AG09319 (cell line): ENCODE measurements at places on chromosomes 3 and 15.

GRCh38 chr3:148932972-148933371 lies 58.4 kb upstream of the GYG1 start:
- DNase-seq, result no peak

DNA sequence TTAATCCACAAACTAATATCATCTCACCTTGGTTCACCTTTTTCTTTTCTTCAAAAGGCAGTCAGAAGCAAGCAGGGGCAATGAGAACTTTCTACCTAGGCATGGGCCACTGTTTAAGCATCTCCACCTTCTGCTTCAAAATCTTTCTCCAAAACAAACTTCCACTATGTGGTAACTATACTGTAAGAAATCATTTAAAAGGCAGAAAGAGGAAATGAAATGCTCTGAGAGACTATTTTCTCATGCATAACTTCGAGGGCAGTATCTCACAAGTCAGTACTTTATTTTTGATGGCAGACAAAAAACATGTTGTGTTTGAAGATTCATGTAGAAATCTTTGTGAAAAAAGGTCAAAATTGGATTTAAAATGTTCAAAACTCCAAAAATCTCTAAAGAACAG lies 419.7 kb downstream of the ZBTB20 start:
- DNase-seq, result no peak

GRCh38 chr15:85149465-85150129 lies 167.9 kb downstream of the PDE8A start:
- DNase-seq, result no peak

DNA sequence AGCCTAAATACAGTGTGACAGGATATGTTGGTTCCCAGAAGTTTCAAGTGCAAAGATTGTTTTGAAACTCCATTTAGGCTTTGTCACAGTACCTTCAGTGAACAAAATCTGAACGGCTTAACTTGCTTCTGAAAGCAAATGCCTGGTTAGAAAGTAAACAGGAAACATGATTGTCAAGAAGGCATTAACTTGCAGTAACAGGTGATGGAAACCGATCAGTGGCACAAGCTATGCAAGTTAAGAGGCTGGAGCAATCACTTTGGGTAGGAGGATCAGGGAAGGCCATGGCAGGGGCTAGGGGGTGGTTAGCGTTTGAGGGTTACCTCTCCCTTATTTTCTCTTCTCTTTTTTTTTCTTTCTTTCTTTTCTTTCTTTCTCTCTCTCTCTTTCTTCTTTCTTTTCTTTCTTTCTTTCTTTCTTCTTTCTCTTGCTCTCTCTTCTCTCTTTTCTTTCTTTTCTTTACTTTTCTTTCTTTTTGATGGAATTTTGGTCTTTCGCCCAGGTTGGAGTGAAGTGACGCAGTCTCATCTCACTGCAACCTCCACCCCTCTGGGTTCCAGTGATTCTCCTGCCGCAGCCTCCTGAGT lies 2.4 kb downstream of the HYKK start:
- DNase-seq, result no peak

- DNase-seq, result peak; percentile 90
Measured at GRCh38 chr15:69557020-69557706, 104.5 kb downstream of the RPLP1 start.

GRCh38 chr3:124158168-124158881 lies 166.4 kb upstream of the ROPN1 start:
- DNase-seq, result no peak

DNA sequence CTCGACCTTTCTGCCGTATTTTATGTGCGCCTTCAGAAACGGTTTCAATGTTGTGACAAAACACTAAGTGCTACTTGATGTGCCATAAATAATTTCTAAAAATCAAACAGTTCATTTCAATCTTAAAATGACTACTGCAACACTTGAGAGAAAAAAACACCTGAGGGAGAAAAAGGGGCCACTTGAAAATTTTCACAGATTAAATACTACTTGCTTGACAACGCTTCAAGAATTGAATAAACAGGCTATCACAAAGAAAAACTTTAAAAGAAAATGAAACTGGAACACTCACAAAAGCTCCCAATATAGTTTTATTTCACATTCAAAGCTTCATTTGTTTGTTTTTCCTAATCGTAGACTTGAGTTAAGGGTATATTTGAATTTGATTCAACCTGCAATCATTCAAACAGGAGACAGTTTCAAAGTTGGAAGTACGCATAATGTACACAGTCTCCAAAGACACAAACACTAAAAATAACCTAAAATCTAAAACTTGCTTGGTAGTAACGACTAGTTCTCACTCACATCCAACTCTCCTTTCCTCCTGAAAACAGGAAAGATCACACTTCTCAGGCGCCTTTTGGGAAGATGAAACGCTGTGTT lies 380.7 kb downstream of the ERC2 start:
- no peak for DNase-seq

DNA sequence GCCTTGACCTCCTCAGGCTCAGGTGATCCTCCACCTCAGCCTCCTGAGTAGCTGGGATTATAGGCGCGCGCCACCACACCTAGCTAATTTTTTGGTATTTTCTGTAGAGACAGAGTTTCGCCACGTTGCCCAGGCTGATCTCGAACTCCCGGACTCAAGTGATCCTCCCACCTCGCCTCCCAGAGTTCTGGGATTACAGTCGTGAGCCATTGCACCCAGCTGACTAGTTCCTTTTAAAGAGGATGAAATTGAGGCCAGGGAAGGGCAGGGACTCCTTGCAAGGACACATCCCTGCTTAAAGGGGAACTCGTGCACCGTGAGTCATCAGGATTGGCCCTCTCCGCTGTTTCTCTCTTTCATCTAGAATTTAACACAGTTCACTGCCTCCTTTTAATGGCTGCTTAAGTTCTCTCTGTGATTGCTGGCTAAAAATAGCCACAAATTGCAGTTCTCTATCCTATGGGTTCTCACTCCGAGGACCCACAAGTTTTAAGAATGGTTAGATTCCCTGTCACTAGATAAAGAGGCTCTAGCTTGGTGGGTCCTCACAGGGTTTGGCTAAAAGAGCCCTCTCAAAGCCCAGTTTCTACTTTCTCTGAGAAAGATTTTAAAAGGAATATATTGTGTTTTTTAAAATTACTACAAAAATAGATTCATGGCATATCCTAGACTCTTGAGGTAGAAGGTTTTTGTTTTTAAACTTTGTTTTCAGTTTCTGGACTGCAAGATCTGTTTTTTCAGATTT lies 1.4 kb downstream of the CRTAP start:
- peak; percentile 67 for DNase-seq

DNA sequence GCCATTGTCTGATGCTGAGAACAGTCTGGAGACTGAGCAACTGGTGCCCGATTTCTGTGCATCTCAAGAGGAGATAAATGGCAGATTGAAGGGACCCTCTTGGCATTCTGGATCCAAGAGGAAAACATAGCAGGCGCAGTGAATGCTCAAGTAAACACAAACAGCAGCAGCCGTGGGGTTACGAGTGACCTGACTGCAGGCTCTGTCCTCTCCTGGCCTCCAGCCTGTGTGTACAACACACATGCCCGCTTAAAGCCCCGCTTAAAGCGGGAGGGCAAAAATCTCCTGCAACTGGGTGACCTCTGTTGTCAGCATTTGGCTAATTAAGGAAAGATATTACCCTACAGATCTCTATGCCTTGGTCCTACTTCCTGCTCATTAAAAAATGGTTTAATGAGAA lies 120.5 kb downstream of the GREM1 start:
- no peak for DNase-seq

DNA sequence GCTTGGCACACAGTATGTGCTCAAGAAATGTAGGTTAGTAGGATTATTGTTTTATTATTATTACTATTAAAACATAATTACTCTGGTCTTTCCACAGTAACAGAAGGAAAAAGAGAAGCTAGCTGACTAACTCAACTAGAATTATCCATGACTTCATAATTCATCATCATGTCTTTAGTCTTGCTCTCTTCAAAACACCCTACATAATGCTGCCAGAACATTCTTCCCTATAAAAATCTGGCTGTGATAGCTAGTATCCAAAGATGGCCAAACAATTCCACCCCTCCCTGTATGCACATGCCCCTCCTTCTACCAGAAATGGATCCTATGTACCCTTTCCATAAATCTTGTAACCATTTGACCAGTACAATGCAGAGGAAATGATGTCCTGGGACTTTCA lies 48.8 kb upstream of the SRGAP3 start:
- no peak for DNase-seq

- DNase-seq, result no peak
Measured at GRCh38 chr3:30673425-30674341, 67.3 kb downstream of the TGFBR2 start.

DNA sequence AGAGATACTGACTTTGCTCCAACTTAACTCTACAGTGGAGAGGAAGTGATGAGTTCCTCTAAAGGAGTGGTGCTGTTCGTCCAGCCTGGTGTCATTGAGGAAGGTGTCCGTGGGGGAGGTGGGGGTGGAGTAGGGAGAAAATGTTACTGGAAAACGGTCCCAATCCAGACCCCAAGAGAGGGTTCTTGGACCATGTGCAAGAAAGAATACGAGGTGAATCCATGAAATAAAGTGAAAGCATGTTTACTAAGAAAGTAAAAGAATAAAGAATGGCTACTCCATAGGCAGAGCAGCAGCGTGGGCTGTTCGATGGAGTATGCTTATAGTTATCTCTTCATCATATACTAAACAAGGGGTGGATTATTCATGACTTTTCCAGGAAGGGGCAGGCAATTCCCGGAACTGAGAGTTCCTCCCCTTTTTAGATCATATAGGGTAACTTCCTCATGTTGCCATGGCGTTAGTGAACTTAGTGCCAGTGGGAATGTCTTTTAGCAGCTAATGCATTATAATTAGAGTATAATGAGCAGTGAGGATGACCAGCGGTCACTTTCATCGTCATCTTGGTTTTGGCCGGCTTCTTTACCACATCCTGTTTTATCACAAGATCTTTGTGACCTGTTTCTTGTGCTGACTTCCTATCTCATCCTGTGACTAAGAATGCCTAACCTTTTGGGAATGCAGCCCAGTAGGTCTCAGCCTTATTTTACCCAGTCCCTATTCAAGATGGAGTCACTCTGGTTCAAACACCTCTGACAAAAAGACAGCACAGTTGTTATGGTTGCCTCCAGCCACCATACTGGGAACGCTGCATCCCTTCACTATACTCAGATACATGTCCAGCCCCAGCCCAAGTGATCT lies 38.6 kb downstream of the CLEC3B start:
- no peak for DNase-seq

DNA sequence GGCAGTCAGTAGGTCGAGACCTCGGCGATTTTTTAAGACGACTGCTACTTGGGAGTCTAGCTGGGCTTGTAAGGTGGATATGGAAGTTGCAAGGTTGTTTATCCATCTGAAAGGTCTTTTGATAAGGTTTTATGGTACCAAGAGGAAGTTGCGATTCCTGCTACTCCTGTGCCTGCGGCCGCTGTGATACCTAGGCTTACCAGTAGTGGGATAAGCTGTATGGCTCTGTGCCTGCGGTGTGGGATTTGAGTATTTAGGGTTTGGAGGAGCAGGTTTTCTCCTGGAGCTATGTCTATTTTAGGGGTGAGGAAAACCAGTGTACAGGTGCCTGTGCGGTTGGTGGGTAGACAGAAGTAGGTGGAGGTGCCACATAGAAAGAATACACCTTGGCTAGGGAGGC lies 1059.8 kb downstream of the SI start:
- no peak for DNase-seq

DNA sequence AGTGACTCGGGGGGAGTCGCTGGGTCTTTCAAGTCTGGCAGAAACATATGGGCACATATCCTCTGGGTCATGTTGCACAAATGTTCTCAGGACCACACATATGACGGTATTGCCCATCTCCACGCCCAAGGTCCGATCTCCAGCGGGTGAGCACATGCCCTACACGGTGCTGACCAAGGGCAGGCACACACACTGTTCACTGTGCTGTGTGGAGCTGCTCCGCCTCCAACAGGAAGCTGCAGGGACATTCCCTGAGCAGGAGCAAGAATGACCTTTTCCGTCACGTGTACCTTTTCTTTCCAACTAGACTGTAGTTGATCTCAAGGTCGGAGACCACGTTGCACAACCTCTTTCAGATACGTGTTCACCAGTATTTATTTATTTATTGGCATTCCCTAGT lies 41.7 kb upstream of the B3GNT5 start:
- DNase-seq, result no peak

DNA sequence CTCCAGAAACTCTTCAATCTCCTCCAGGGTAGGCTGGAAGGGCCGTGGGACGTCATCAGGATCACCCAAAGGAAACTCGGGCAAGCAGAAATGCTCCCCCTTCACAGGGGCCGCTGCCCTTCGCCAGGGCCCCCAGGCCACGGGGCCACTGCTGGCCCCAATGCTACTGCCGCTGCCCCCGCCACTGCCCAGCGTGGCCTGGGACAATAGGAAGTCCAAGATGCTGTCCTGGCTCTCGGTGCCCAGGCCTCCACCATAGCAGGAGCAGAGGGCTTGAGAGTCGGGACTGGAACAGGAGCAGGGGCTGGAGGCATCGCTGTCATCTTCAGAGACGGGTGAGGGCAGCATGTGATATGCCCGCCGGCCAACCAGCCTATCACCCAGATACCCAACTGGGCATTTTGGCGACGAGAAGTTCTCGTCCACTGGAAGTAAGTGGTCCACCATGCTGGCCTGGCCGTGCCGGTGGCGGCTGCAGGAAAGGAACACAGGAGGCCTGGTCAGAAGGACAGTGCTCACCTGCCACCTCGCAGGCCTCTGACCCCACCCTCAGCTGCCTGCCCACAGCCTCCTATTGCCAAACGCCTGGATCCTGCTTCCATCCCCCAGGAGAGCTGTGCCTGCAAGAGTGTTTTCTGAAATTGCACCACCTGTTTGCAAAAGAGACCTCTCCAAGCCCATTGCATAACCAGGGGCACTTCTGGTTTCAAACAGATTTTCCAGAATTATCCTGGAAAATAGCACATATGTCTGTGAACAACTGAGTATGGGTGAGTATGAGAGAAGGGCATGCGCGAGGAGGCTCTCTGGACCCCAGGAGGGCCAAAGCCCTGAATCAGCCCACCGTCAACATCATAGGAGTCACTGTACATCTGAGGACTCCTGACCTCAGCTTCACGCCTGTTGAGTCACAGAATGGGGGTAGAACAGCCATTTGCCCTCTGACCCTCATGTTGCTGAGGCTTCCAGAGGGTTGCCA lies 4.4 kb downstream of the KLF15 start:
- DNase-seq, result no peak

DNA sequence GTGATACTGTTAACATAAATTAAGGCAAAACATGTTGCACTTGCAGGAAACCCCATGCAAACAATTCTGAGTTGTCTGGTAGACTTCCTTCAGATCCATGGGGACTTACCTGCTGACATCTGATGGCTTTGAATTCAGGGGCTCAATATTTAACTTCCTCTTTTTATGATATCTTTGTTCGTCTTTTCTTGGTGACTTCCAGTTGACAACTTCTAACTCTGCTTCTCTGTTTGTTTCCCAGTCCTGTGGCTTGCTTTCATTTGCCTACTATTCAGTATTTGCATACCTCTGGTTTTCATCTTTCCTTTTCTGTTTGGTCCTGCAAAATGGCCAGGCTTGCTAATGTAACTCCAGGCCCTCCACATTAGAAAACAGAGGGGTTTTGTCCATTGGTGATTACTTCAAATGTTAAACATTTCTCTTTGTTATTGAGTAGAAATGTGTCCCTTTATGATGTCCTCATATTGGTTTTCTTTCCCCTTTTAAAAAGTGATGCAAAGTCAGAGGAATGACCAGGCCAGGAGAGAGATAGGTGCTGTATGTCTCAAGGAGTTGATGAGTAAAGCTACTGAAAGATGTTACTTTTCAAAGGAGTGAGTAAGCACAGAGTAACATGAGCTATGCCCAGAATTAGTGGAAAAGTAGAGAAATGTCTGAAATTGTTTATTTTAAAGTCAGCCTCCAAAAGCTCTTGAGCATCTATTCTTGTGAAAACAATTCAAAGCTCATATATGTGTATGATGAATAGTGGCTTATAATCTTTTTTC lies 335.9 kb downstream of the LPP start:
- no peak for DNase-seq
